ENCODE measurements at places on chromosomes 5 and 9. TPM values are rescaled to one million over a fixed set of nuclear protein-coding genes. Genes with fewer than 3 reads are reported as not detected.

DNA sequence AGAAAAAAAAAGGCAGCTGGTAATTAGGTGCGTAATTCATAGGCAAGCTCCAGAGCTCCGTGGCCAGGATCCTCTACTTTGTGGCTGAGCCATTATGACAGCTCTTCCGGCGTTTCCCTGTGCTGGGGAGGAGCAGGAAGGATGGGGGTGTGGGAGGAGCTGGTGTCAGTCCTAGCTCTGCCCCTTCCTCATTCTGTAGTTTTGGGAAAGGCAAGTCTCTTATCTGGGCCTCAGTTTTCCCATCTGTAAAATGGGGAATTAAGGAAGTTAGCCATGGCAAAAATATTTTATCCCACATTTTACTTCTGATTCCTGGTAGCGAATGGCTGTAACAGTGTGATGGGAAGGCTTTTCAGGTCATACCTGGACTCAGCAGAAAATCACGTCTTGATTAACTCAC, 81.1 kb downstream of the SEC61B start:
- DNase-seq: no peak

The DMRT2 gene
- total RNA-seq: 0.26 TPM

- no peak for DNase-seq
Measured at GRCh38 chr5:109743770-109744212, 54.1 kb downstream of the MAN2A1 start.

The GABRA1 gene
- not detected for total RNA-seq

The HTR1A gene
- total RNA-seq: 1.8 TPM

Measured in ureter (tissue), 1 donor.